ENCODE measurements at places on chromosomes 12 and 14. TPM values are rescaled to one million over a fixed set of nuclear protein-coding genes. Genes with fewer than 3 reads are reported as not detected.

DNA sequence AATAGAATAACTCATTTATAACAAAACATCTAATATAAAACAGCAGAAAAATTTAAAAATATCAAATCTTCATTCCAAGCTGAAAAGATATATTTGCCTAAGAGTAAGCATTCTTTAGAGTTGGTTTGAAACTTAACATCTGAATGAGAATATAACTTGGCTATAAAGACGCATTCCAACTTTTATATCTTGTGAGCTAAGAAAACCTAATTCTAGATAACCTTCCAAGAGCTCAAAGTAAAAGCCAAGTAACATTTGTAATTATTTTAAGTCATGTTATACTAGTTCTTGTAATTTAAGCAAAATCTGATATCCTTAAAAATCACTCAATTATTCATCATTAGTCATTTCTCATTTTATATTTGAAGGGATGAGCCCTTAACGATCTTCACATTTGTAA is 368.9 kb downstream of the C12orf50 start:
- DNase-seq = no peak

- no peak for DNase-seq
Measured at GRCh38 chr14:62001963-62002362, 239.7 kb downstream of the SNAPC1 start.

DNA sequence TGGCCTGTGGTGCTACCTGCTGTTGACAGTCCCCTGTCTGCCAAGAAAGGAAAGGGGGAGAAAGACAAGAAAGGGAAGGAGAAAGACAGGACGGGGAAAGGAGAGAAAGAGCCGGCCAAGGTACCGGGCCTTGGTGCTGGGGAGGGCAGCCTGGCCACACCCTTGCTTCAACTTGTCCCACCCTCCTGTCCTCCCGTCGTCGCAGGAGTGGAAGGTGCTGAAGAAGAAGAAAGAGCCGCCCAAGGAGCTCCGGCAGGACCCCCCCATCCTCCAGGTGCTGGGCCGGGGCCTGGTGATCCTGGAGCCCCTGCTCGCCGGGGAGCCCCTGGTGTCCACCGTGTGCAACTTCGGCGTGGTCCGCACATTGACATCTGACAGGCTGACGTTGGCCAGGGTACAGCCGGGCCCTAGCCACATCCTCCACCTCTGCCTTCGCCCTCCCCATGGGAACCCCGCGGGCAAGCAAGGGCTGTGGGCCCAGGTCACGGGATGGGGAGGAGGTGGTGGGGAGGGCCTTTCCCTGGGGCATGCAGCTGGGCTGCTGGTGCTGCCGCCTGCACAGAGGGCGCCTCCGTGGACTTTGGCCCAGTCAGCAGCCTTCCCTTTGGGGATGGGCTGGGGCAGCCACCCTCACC is 2.9 kb upstream of the B3GNT4 start:
- DNase-seq = no peak

DNA sequence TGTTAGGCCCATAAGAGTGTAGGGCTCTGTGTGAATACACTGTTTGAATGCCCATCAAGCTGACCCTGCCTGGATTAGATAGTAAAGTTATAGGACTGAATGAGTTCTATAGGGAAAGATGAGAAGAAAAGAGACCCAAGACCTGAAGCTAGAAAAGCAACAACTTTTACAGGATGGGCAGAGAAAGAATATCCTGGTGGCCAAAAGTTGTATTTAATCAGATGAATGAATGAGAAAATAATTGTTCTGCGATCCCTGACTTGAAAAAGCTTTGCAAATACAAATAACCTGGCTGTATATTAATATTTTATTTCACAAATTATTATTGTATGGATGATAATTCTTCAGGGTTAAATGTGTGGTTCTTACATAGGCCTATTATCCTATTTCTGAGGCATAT is 2.8 kb upstream of the ANO6 start:
- no peak for DNase-seq

DNA sequence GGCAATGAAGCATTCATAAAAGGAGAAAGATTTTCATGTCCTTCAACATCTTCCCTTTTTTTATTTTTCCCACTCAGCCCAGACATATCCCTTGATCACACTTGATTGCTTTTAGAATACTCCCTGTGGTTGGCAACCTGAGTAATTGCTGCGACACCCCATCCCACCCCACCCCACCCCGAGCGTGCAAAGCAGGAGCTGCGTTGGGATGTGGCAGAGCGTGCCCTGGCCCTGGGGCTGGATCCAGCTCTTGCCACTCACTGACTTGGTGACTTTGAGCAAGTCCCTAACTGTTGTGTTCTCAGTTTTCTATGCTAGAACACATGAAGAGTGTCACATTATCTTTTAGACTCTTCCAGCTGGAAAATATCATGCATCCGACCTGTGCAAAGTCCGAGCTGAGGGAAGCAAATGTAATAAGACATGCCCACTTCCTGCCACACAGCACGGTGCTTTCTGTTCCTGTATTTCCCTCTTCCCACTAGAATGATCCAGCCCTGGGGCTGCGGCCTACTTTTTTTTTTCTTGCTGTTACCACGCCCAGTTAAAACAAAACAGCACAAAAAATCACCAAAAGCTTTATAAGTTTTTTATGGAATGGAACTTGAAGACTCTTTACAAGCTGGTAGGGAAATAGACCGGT is 4.0 kb downstream of the ASCL4 start:
- DNase-seq = no peak

- DNase-seq = peak; percentile 11
Measured at GRCh38 chr14:93431036-93431670, 414 bp downstream of the UNC79 start.

- no peak for DNase-seq
Measured at GRCh38 chr12:104280717-104281458, 22.7 kb upstream of the EID3 start.

DNA sequence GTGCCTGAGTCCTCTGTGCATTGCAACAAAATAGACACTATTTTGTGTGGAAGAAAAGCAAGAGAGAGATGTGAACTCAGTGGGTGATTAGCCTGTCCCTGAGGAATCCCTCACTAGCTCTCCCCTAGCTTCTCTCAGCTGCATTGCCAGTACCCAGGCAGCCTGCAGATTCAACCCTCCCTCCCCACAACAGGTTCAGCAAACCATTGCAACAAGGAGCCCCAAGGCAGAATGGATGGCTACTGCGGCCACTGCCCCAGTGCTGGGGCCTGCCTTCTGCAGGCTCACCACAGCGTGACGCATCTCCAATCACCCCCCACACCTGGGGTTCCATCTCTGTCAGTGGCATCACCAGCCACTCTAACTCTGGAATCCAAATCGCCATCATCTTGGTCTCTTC is 2.3 kb downstream of the CRACR2A start:
- no peak for DNase-seq

SLC5A8 gene
- polyA plus RNA-seq = 0.16 TPM

DNA sequence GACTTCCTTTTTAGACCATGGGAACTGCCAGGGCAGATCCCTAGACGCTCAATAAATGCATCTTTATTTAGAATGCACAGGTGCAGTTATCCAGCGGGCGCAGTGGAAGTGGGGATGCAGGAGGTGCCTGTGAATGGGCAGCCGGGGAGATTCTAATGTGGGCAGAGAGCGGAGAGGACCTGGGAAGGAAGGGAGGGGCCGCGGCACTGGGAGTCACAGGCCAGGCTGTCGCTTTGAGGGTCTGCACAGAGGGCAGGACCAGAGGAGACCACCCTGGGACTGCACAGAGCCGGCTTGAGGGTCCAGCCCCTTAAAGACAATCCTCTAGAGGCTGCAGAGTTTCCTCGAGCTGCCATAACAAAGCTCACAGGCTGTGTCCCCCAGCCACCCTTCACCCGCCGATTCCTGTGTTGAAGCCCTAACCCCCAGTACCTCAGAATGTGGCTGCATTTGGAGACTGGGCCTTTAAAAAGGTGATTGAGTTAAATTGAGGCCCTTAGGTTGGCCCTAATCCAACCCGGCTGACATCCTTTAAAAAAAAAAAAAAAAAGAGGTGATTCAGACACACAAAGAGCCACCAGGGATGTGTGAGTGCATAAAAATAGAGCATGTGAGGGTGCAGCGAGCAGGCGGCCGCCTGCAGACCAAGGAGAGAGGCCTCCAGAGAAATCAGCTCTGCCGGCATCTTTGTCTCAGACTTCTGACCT is 44.4 kb upstream of the PPP2R5C start:
- DNase-seq = no peak

GRCh38 chr14:71103662-71104484 is 196.6 kb downstream of the PCNX1 start:
- DNase-seq = peak; percentile 31

STAT6 gene
- polyA plus RNA-seq = 164 TPM
